Type B pancreatic cell (in vitro differentiated cells): ENCODE measurements at places on chromosomes 2 and 18. TPM values are rescaled to one million over a fixed set of nuclear protein-coding genes. Genes with fewer than 3 reads are reported as not detected.

Gene ATG4B
- 96.5 and 112 TPM in 2 replicates for total RNA-seq

DNA sequence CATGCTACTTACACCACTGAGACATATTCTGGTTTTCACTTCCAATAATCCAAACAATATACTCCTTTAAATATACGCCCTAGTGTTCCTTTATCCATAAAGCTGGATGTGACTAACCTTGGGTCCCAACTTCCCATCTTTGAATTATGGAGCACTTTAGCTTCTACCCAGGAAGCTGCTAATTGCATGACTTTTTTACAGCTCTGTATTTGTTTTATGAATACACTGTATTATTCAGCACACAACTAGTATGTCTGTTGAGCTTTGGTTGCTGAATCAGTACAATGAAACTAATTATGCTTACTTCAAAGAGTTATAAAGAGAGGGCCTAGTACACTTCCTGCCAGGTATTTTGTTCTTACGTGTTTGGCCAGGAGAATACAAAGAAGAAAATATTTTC, 118.5 kb downstream of the BAZ2B start:
- DNase-seq = no peak

GRCh38 chr2:214471990-214472389, 61.1 kb downstream of the VWC2L start:
- no peak for DNase-seq

DNA sequence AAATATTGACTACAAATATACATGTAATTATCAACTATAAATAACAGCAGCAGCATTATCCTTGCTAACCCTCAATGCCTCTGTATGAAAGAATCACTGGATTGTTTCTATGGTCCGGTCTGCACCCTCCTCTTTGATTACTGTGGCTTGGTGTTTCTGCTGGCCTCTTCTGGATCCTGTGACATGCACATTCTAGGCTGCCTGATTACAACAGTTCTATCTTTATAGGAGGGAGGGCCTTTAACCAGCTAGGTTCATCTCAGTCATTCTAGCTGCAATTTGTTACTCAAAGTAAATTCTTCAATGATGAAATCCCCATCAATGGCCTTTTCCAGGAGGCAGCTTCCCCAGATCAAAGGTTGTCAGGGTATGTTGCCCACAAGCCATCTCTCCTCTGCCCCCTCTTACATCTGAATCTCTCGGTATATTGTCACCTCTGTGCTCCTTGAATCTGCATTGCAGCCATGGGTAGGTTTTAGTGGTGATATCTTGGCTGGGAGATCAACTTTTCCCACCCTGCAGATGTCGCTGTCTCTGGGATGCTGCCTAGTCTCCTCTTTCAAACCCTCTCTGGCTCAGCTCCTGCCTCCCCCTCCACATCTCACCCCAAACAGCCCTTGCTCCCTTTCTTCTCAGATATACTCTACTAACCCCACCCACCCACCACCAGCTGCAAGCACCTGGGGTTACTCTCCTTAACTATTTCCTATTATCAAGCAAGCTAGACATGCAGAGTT, 106.2 kb upstream of the BZW1 start:
- DNase-seq = no peak

GRCh38 chr2:165682546-165682945, 111.5 kb downstream of the GALNT3 start:
- DNase-seq = no peak

Gene HOXD3
- total RNA-seq = 25.4 TPM in 1 of 2 replicates, not detected in the other

DNA sequence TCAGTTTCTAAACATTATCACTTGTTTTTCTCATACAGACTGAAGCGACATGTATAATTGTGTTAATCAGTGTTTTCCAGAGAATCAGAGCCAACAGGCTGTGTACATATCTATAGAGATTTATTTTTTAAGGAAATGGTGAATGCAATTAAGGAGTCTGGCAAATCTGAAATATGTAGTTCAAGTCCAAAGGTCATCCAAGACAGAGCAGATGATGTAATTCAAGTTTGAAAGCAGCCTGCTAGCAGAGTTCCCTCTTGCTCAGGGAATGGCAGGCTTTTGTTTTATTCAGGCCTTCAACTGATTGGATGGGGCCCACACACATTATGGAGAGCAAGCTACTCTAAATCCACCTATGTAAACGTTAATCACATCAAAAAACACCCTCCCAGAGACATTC, 282.6 kb downstream of the CBLN2 start:
- DNase-seq = no peak

- no peak for DNase-seq
Measured at GRCh38 chr18:6294148-6294784, 120.4 kb downstream of the L3MBTL4 start.

Gene ZSWIM2
- total RNA-seq = not detected in 2 replicates

Gene SNTG2
- total RNA-seq = 0.45 and 1.1 TPM in 2 replicates

DNA sequence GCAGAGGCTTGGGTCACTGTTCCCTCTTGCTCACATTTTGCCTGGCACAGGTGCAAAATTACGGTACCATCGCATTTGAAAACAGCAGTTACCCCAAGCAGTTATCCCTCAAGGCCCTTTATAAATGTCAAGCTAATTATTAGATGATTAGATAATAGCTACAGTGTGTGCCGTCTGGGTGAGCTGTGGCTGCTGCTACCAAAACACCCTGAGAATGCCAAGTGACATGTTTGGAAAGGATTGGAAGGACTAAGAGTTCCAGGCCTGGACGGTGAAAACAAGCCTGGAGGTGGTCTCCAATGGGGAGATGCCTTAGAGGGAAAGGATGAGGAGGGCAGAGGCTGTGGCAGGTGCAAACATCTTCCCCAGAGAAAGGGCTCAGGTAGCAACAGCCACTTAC, 120.6 kb downstream of the CAPN13 start:
- no peak for DNase-seq

GRCh38 chr2:28366496-28367282, 26.0 kb upstream of the FOSL2 start:
- no peak for DNase-seq

- DNase-seq = no peak
Measured at GRCh38 chr18:58556331-58557007, 72.4 kb downstream of the ALPK2 start.

DNA sequence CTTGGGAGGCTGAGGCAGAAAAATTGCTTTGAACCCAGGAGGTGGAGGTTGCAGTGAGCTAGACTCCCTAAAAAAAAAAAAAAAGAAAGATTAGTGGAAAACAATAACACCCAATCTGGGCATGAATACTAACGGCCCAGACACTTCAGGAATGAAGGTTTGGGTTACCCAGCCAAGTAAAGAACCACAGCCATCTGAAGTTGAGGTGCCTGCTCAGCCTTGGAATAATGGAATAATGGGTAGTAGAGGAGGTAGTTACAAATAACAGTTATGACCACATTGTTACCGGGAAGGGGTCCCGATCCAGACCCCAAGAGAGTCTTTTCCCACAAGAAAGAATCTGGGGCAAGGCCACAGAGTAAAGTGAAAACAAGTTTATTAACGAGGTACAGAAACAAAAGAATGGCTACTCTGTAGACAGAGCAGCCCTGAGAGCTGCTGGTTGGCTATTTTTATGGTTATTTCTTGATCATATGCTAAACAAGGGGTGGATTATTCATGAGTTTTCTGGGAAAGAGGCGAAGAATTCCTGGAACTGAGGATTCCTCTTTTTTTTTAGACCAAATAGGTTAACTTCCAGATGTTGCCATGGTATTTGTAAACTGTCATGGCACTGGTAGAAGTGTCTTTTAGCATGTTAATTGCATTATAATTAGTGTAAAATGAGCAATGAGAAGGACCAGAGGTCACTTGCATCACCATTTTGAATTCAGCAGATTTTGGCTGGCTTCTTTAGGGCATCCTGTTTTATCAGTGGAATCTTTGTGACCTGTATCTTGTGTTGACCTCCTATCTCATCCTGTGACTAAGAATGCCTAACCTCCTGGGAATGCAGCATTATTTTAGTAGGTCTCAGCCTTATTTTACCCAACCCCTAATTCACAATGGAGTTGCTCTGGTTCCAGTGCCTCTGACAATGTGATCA, 96.2 kb upstream of the HAAO start:
- DNase-seq = no peak

GRCh38 chr2:145094370-145094769, 574.5 kb upstream of the ZEB2 start:
- DNase-seq = no peak

DNA sequence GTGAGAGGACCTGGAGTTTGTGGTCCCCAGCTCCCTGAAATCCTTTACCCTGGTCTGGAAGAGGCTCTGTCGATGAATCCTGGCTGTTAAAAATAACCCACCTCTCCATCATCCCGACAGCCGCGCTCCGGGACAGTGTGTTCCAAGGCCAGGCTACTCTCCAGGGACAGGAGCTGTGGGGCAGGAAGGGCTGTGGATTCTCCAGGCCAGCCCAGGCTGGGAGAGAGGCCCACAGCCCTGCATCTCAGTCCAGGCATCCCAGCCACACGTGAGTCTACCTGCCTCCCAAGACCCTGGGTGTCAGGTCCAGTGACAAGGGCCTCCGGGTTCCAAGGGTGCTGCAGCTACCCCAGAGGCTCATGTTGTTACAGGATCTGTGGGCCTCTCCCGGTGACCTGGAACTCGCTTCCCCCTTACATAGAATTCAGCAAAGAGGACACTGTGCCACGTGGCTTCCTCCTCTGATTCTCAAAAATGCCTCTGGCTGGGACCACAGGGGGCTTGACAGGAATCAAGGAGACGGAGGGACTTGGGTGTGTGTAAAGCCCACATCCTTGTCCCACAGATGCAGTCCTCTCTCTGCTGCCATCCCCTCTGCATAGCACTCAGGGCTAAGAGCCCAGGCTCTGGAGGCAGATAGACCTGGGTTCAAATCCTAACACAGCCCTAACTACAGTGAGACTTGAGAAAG, 17.3 kb downstream of the ADRA2B start:
- no peak for DNase-seq

Gene TAF1B
- total RNA-seq = 26.3 and 34.1 TPM in 2 replicates

DNA sequence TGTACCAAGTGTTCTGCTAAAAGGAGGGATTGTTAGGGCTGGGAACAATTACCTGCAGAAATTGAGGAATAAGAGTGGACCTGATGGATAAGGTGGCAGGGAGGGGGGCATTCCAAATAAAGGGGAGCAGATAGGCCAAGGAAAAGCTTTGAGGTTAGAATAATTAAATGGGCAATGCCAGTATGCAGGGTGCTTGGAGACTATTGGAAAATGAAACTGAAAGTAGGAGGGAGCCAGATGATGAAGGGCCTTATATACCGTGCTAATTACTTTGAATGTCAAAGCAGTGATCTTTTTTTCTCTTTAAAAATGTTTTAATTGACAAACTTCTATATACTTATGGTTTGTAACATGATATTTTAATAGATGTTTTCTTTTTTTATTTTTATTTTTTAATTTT, 42.9 kb downstream of the MMADHC start:
- DNase-seq = no peak

Gene GALNT14
- 5.7 and 7.4 TPM in 2 replicates for total RNA-seq
